ENCODE measurements at places on chromosomes 16 and 17.

- DNase-seq, result no peak
These were observed 585.1 kb upstream of the PSMD7 start for GRCh38 chr16:73711406-73712080.

- DNase-seq, result no peak
These were observed 179.6 kb downstream of the CCT6B start for GRCh38 chr17:34781571-34782108.

DNA sequence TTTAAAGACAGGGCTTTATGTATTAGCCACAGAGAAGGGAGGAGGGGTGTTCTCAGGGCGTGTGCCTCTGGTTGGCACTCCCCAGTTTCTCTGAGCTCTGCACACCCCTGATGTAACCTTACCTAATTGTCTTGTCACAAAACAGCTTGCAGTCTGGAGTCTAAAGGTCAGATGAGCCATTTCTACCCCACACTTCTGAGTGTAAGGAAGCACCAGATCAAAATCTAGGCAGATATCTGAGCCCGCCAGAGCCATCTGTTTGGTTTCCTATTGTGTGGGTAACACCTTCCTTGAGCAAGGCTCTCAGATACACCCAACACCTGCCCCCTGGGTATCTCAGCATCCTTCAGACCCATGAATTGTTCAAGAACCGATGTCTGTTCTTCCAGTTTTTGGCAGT, 15.5 kb downstream of the CDH1 start:
- DNase-seq, result peak; percentile 69

DNA sequence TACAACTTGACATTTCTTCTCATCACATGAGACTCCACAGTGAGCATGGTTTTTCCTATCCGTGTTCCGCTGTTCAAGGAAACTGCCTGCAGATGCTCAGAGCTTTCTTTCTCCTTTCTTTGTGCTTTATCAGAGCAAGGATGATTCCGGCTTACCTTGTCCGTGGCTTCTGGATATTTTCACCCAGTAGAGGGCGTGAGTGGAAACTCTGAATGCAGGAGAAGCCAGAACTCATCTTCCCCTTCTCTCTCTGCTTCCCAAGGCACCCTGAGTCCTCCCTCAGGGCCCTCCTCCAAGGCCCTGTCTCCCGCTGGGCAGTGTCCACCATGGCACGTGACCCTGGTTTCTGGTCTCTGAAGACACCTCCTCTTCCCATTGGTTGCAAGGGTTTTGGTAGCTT, 721.1 kb upstream of the RBFOX1 start:
- DNase-seq, result no peak

DNA sequence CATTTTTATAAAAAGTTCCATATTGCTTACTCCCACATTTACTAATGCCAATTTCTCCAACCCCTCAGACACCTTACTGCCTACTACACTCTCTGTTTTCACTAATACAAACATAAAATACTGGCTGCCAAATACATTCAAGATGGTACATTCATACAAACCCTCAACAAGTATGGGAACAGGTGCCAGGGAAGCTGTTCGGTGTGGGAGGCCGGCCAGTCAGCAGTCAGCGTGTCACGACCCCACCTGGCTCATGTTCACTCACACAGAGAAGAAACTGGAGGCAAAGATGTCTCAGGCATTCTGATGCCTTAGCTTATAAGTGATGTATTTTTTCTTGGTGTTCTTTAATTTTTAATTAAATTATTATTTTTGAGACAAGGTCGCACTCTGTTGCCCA, 42.4 kb upstream of the TRAP1 start:
- DNase-seq, result no peak

- DNase-seq, result no peak
These were observed 23.7 kb downstream of the SLC43A2 start for GRCh38 chr17:1604831-1605528.

DNA sequence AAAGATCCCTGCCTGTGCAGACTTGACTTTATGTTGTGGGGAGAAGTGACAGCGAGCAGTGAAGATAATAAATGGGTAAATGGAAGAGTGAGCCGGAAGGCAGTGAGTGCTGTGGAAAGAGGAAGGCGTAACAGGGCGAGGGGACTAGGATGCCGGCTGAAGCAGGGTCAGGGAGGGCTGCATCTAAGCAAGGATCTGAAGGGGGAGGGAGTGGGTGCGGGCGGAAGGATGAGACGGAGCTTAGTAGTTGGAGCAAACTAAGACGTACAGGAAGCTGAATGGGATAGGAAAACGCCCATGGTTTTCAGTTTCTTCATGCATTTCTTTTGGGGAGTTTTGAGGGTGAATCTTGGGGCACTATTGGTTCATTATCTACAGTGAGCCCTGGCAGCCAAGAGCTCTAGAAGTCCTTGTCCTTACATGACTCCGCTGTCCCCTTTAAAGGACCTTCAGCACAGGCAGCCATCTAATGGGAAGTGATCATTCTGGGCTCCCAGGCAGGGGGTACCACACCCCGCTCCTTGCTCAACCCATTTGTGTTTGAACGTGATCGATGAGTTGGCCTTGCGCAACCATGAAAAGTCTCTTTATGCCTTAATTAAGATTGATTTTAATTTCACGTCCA, 10.4 kb upstream of the NAT9 start:
- peak; percentile 26 for DNase-seq

- DNase-seq, result no peak
These were observed 25.4 kb upstream of the B4GALNT2 start for GRCh38 chr17:49107211-49107557.

All from stimulated activated CD4-positive, alpha-beta T cell treated with anti-CD3 and anti-CD28 coated beads, Interleukin-15, amount 100 ng/mL, for 24 hours (primary cell).